ENCODE measurements at places on chromosomes 5 and 9.

- no peak for DNase-seq
Measured at GRCh38 chr9:109166771-109167601, at the start of gene FRRS1L. Gene FRRS1L, minus strand, starts transcription at chr9:109167249. Its CDS starts 111 bp downstream, at chr9:109167138.

- no peak for DNase-seq
Measured at GRCh38 chr5:173568703-173569102, 47.7 kb downstream of the BOD1 start.

DNA sequence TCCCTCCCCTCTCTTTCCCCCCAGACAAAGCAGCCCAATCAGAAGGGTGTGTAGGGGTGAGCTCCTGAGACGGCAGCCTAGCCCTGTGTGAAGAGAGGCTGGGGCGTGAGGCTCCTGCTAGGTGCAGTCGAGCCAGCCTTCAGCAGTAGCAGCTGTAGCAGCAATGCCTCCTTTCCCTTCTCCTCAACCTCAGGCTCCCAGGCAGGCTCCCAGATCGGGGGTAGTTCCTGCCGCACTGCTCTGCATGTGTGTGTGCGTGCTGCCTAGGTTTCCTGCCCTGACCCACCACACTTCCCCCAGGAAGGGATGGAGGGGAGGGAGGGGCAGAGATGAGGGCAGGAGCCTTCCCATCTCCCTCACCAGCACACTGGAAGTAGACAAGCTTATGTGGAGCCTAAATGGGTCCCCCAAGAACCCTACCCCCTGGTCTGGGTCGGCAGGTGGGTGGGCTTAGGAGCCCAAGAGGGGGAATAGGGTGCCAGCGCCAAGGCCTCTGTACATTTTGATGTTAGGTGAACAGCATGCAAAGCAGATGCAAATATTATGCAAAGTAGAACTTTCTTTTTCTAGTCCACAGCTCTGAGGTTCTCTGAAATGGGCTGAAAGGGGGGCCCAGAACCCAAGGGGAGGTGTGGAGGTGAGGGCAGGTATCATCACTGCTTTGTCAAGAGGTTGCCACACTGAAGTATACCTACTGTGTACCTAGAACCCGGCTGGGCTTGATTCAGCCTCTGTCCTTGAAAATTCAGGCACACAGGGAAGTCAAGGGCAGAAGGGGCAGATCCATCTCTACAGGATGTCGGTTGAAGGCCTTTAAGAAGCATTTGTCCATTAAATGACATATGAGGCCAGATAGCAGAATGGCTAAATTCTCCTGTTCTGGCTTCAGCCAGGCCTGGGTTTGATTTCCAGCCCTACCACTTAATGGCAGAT is 57.8 kb downstream of the CXXC5 start:
- no peak for DNase-seq

- no peak for DNase-seq
Measured at GRCh38 chr9:116204252-116204882, 50.8 kb downstream of the PAPPA start.

All from sciatic nerve (tissue), 2 donors.